Melanocyte of skin (primary cell): ENCODE measurements at places on chromosomes 7 and 10. TPM values are rescaled to one million over a fixed set of nuclear protein-coding genes. Genes with fewer than 3 reads are reported as not detected.

Gene PRR15
- not detected in 2 replicates for total RNA-seq

Gene MET
- total RNA-seq = 25.5 and 80.3 TPM in 2 replicates

Gene GBX1
- not detected in 2 replicates for total RNA-seq

Gene HTR7
- 0.67 and 0.93 TPM in 2 replicates for total RNA-seq

Gene GFRA1
- 0.33 and 1.2 TPM in 2 replicates for total RNA-seq

Gene LRRD1
- under 0.01 TPM in 1 of 2 replicates, not detected in the other for total RNA-seq

Gene DNAJC12
- total RNA-seq = 0.69 and 2.2 TPM in 2 replicates

Gene LYZL1
- total RNA-seq = not detected in 2 replicates

Gene FIGNL1
- total RNA-seq = 10.7 and 19.6 TPM in 2 replicates

Gene NODAL
- total RNA-seq = not detected in 2 replicates

Gene CHAT
- total RNA-seq = not detected in 2 replicates

Gene TACC2
- total RNA-seq = 5.6 and 11.0 TPM in 2 replicates

Gene CEP55
- 51.7 and 61.9 TPM in 2 replicates for total RNA-seq

Gene CSTF2T
- 25.6 and 29.9 TPM in 2 replicates for total RNA-seq

Gene GJC3
- 0.31 TPM in 1 of 2 replicates, not detected in the other for total RNA-seq

Gene ZNF503
- 13.9 and 14.0 TPM in 2 replicates for total RNA-seq

Gene SNX13
- total RNA-seq = 33.6 and 42.9 TPM in 2 replicates

Gene MSANTD7
- 27.3 and 28.3 TPM in 2 replicates for total RNA-seq

Gene PKD2L1
- not detected in 2 replicates for total RNA-seq

Gene UNC5B
- under 0.01 and 0.36 TPM in 2 replicates for total RNA-seq

Gene BMPER
- total RNA-seq = 0.31 and 0.67 TPM in 2 replicates

Gene CCDC172
- not detected in 2 replicates for total RNA-seq

Gene FGFBP3
- total RNA-seq = 1.00 and 1.9 TPM in 2 replicates

Gene PRKCQ
- under 0.01 TPM in 1 of 2 replicates, not detected in the other for total RNA-seq

Gene CCDC3
- not detected in 2 replicates for total RNA-seq

Gene TLX1
- total RNA-seq = not detected in 2 replicates

Gene SEMA3D
- 0.36 and 0.69 TPM in 2 replicates for total RNA-seq

Gene SORBS1
- 60.9 and 99.2 TPM in 2 replicates for total RNA-seq
